ENCODE measurements at places on chromosomes 2 and 18.
A peak's percentile ranks its signal among the peaks of the same experiment; 100 is the strongest.

DNA sequence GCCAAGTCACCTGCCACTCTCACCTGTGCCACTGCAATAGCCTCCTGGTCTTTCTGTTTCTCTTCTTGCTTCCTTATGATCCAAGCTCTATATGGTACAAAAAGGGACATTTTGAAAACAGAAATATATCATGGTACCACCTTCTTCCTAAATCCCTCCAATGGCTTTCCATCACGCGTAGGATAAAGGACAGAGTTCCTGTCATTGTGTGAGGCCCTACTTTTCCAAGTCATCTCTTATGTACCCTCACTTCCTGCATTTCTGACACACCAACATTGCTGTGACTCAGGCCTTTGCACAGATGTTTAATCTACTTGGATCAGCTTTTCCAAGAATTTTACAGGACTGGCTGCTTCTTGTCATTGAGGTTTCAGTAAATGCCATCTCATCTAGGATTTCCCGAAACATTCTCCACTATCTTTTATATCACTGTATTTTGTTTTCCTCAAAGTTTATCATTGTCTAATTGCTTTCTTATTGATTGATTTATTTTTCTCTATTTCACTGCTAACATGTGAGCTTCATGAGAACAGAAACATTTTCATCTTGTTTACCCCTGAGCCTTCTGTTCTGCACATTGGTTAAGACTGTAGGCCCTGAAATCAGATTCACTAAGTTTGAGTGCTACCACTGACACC lies 426.1 kb upstream of the FANCL start:
- no peak for DNase-seq

- no peak for DNase-seq
Measured at GRCh38 chr18:11053293-11053692, 96.1 kb downstream of the PIEZO2 start.

GRCh38 chr2:168256448-168256847 lies 9.1 kb upstream of the STK39 start:
- no peak for DNase-seq

GRCh38 chr2:18267501-18267900 lies 293.0 kb downstream of the RDH14 start:
- DNase-seq: no peak

GRCh38 chr2:16301961-16302360 lies 361.6 kb downstream of the MYCN start:
- DNase-seq: no peak

DNA sequence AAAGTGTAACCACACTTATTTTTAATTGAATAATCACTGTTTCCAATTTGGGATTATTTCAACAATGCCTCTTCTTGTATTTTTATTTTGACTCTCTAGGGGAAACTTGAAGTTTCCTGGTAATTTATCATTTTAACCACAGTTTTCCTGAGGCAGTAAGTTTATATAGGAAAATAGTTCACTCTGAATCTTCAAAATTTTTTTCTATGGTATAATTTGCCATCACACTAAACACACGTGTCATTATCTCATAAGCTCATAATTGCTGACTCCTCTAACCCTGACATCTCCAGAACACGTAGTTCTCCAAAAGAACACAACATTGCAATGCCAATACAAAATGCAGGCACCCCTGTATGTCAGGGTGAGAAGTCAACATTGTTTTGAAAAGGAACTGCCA lies 102.2 kb upstream of the FZD7 start:
- no peak for DNase-seq

- no peak for DNase-seq
Measured at GRCh38 chr2:8160959-8161358, 520.9 kb upstream of the ID2 start.

DNA sequence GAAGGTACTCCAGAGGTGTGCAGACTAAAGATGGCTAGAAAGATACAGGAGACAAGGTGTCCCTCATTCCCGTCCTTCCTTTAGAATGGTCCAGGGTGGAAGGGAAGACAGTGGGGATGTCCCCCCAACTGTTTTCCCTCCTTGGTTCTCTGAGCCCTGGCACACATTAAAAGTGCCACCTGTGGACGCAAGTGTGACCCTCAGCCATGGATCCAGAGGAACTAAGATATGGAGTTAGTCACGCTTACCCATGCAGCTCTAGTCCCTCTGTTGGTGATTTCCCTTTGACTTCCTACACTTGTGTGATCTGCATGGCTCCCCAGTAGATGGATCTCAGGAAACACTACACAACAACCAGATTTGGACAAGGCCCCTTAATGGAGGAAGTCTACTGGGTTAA lies 113.1 kb upstream of the SRD5A2 start:
- DNase-seq: no peak

GRCh38 chr2:48471048-48471474 lies 58.9 kb upstream of the STON1 start:
- peak; percentile 82 for DNase-seq

GRCh38 chr2:24771061-24771460 lies 22.1 kb downstream of the PTRHD1 start:
- DNase-seq: no peak

DNA sequence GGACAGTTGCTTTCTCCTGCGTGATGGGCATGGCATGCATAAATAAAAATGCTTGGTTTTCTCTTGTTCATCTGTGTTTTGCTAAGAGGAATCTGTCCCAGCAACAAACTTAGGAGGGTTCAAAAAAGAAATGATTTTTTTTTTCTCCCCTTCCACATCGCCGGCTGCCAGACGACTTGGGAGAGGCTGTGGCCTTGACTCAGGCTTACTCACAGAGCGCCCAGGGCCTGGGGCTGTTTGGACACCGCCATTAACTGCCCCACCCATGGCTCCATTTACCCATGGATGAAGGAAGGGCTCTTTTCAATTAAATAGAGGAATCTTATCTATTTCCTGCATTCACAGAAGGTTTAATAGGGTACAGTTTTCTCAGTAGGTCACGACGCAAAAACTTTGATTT lies 22.3 kb upstream of the SERPINB5 start:
- DNase-seq: no peak

DNA sequence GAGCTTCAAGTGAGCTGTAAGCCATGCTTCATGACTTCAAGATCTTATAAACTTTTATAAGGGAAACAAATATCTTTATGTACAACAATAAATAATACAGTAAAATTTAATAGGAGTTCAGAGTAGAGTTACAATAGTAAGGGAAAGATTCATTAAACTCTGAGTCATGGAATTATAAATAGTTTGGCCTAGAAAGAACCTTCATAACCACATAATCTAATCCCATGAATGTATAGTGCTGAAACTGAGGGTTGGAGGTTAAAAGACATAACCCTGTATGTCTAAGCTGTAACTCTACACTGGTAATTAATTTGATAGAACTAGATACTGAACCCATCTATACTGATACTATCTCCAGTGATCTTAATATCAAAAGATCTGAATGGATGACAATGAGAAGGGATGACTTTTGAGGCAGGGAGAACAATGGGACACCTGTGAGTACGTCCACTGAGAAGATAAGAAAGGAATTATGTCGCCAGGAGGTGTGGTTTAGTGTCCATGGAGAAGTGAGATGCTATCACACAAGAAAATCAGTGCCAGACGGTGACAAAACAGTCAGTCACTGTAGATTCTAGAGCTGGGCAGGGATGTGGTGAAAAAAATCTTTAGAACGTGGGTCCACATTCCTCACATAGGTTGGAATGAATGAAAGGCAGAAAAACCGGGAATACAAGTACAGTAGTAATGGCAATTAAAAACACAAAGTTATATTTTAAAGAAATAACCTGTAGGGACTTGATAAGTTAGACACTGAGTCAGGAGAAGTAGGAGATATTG lies 1.1 kb downstream of the IL1F10 start:
- no peak for DNase-seq

DNA sequence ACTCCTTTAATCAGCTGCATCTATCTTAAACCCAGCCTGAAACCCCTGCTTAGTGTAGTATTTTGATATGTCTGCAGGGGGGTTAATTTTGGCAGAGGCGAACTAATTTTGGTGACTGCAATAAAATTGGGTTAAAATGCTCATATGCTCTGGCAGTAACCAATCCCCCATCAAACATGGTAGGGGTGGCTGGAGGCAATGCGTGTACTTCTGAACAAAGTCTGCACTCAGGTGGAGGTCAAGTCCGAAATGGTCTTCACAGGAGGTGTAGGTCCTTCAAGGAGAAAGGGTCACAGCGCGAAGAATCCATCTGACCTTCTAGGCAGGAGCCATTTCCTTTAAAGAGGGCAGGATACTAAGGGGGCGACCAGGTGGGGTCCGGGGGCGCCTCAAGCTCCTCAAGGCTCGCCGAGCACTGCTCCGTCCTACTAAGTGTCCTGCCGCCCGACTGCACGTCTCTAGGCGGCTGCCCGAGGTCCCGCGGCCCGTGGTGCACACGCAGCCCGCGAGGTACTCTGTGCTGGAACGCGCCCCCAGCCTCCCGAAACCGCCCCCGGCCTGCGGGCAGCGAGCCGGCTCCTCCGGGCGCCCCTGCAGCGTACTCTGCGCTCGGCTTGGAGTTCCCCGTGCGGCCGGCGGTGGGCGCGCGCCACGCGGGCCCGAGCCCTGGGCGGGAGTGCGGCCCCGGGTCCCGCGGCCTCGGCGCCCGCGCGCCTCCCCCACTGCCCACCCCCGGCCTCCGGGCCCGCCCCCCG lies 1.7 kb upstream of the LDLRAD4 start:
- no peak for DNase-seq
